ENCODE measurements at places on chromosomes 1 and 21.

DNA sequence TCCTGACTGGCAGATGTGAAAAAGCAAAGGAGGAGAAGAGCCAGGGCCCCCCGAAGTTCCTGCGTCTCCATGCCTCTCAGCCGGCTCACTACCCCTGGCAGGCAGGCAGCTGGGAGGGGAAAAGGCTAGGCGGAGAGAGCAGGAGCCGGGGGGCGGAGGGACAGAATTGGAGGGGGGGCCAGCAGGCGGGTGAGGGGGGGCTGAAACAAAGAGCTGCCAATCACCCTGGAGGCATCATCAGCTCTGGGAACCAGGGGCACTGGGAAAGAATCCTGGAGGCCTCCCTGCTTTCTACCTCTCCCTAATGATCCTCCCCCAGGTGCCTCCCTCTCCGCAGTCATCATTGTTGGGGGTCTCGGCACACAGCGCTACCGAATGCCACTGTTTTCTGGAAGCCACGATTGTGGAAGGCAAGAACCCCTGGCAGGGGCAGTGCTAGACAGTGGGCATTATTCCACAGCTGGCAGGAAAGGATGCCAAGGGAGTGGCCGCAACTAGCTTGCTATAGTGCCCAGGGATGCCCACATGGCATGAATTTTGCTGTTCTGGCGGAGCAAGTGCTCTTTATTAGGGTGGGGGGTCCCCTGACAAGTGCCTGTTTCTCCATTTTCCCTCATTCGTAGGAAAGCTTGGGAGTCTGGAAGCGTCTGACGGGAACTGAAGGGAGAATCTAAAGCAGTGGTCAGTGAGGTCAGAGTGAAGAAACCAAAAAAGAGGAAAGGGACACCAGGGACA is at the start of gene THBS3:
Gene THBS3, minus strand, starts transcription at position 92 of the 735 bp plus-strand sequence. Its CDS starts 21 bp downstream, at position 71.
- DNase-seq: no peak

GRCh38 chr21:45551316-45551715 is 9.1 kb upstream of the SLC19A1 start:
- DNase-seq: peak; percentile 68

GRCh38 chr1:15178571-15179484 is 25.3 kb downstream of the TMEM51 start:
- DNase-seq: no peak

DNA sequence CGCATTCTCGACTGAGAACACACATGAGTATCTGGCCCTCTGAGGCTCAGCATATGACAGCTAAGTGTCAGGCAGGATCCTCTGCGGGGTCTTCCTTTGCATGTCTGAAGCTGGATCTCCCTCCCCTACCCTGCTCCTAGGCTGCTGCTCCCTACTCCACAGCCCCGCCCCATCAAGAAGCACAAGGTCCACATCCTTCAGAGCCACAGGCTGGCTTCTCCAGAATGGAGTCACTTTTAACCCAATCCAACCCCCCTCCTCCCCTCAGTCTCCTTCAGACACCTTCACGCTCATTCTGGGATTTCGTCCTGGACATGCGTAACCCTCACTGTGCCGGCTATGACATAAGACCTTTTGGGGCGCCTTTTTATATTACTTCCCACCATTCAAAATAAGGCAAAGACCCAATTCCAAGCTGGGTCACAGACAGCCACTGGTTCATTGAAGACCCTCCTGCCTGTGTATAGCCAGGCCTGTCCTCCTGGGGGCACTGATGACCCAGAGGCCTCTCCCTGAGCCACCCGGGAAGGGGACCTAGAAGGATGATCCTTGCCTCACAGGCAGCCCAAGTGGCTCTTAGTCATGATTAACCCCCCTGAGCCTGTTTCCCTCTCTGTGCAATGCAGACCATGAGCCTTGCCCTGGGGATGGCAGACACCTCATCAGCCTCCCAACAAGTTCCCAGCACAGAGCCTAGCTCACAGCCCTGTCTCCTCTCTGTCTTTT is 4.7 kb downstream of the ADGRB2 start:
- DNase-seq: no peak

- DNase-seq: peak; percentile 36
Observed at GRCh38 chr1:231694465-231695077, 68.0 kb downstream of the DISC1 start.

Measured in stomach (tissue), 19 donors.